ENCODE measurements at places on chromosomes 5 and 9. TPM values are rescaled to one million over a fixed set of nuclear protein-coding genes. Genes with fewer than 3 reads are reported as not detected.
A peak's percentile ranks its signal among the peaks of the same experiment; 100 is the strongest.

FOXD4L6 gene
- not detected for total RNA-seq

KLF9 gene
- 0.87 TPM for total RNA-seq

DNA sequence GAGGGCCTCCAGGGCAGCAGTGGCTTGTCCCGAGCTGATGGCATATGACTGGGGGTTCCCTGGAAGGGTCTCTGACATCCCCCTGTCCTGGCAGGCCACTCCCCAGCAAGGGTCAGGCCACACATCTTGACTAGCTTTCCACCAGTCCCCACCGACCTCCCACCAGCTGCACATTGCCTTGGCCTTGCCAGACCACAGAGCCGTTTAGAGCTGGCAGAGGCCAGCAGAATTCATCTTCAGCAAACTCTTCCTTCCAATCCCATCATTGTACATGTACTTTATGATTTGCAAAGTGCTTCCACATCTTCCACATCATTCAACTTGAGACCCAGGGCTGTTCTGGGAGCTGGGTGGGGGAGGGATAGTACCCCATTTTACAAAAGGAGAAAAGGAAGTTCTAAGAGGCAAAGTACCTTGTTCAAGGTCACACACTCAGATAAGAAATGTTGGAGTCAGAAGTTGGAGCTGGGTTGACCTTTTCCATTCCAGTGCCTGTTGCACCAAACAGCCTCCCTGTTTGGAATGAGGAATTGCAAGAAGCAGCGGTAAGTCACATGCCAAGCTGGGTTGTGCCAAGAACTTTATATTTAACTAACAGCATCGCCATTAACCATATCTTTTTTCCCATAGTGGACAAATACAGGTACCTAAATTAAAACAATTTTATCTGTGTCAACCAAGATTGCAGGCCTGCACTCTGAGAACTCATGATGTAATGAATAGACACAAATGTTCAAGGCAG, 25.8 kb upstream of the COL15A1 start:
- no peaks in the 10 kb centered on the region for H3K36me3 ChIP-seq
- DNase-seq = no peak
- H3K4me3 ChIP-seq = no peak overlapping the region
- H3K27me3 ChIP-seq = no peaks in the 10 kb centered on the region

- DNase-seq = no peak
- peak overlapping the region; percentile 87 for H3K4me3 ChIP-seq
- peaks cover 29% of the 10 kb centered on the region for H3K4me1 ChIP-seq
- H3K36me3 ChIP-seq = no peaks in the 10 kb centered on the region
Observed at GRCh38 chr5:88691230-88691582, 191.8 kb downstream of the MEF2C start.

GRCh38 chr9:85310573-85310972, 431.2 kb downstream of the AGTPBP1 start:
- H3K27me3 ChIP-seq = no peaks in the 10 kb centered on the region
- H3K27ac ChIP-seq = no peak overlapping the region

PCDHB5 gene
- total RNA-seq = 7.8 TPM

N4BP3 gene
- 107 TPM for total RNA-seq

ALDH1A1 gene
- total RNA-seq = 7.0 TPM

GRCh38 chr5:56142614-56143372, 90.3 kb downstream of the ANKRD55 start:
- no peaks in the 10 kb centered on the region for H3K4me1 ChIP-seq
- no peaks in the 10 kb centered on the region for H3K27me3 ChIP-seq
- no peak overlapping the region for H3K4me3 ChIP-seq
- no peak for DNase-seq

GRCh38 chr9:78291240-78291925, 5.5 kb upstream of the PSAT1 start:
- no peaks in the 10 kb centered on the region for H3K36me3 ChIP-seq
- H3K4me3 ChIP-seq = no peak overlapping the region
- no peak for DNase-seq
- peaks cover 24% of the 10 kb centered on the region for H3K4me1 ChIP-seq
- peaks cover 2% of the 10 kb centered on the region for H3K27me3 ChIP-seq
- H3K27ac ChIP-seq = no peak overlapping the region

DNA sequence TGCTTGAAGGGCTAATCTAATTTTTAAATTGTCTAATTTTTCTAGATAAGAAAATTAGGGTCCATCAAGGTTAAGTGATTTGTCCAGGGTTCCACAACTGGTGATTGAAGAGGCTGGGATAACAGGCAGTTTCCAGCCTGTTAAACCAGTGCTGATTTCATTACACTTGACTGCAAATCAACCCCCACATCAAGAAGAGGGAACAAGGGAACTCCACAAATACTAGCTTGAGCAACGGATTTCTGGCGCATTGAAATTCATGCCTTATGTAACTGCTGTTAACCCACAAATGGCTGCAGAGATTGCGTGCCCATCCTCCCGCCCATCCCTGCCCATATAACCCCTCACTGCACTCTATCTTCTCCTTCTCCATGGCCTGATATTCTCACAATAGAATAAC, 10.0 kb downstream of the PLPPR1 start:
- no peaks in the 10 kb centered on the region for H3K36me3 ChIP-seq
- no peak overlapping the region for H3K27ac ChIP-seq
- H3K4me1 ChIP-seq = no peaks in the 10 kb centered on the region
- no peak for DNase-seq

DNA sequence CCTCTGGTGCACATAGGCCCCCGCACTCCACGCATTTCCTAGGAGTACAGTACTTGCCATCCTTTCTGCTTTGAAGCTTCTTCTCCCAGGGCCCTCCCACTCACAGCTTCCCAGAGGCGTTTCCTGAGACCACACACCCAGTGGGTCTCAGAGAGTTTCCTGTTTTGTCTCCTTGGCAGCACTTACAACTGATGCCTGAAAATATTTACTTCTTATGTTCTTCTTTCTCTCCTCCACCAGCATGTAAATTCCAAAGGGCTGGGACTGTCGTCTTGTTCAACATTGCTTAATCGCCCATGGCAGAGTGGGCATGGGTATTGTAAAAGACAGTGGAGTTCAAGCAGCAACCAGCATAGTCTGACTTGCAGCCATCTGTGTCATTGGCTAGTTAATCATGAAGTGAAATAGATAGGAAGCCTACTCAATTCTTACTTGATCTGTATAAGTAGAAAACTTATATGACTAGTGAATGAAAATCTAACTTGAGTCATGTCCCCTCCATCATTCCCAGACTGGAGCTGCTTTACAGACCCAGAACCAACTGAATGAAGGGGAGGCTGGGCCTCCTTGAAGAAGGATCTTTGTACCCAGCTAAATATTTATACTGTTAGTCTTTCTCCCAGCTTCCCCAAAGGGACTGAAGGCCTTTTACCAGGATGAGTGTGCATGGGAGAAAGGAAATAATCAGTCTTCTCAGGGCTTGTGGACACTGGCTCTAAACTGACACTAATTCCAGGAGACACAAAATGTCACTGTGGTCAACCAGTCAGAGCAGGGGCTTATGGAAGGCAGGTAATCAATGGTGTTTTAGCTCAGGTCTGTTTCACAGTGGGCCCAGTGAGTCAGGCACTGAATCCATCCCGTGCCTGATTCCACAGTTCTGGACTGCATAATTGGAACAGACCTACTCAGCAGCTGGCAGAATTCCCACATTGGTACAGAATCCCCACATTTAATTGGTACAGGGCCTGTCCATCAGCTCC, 116.4 kb downstream of the SV2C start:
- no peaks in the 10 kb centered on the region for H3K27me3 ChIP-seq
- DNase-seq = peak; percentile 26
- H3K4me3 ChIP-seq = no peak overlapping the region
- H3K27ac ChIP-seq = peak overlapping the region; percentile 92

GRCh38 chr9:110021891-110022290, 186.1 kb downstream of the C9orf152 start:
- H3K4me1 ChIP-seq = peaks cover 15% of the 10 kb centered on the region
- H3K36me3 ChIP-seq = no peaks in the 10 kb centered on the region
- H3K27ac ChIP-seq = peak overlapping the region; percentile 42
- DNase-seq = no peak
- H3K27me3 ChIP-seq = peaks cover 2% of the 10 kb centered on the region

GRCh38 chr5:172941067-172941516, 18.1 kb upstream of the RPL26L1 start:
- no peak for DNase-seq
- no peak overlapping the region for H3K27ac ChIP-seq
- H3K4me1 ChIP-seq = peaks cover 6% of the 10 kb centered on the region
- peaks cover 7% of the 10 kb centered on the region for H3K27me3 ChIP-seq
- no peak overlapping the region for H3K4me3 ChIP-seq

GABRA6 gene
- not detected for total RNA-seq

GRCh38 chr9:6024035-6024554, 8.7 kb upstream of the RANBP6 start:
- H3K4me3 ChIP-seq = no peak overlapping the region
- no peaks in the 10 kb centered on the region for H3K36me3 ChIP-seq
- no peak overlapping the region for H3K27ac ChIP-seq
- DNase-seq = peak; percentile 26
- H3K4me1 ChIP-seq = peaks cover 2% of the 10 kb centered on the region

- H3K27ac ChIP-seq = no peak overlapping the region
- H3K4me3 ChIP-seq = no peak overlapping the region
- no peak for DNase-seq
- no peaks in the 10 kb centered on the region for H3K4me1 ChIP-seq
- H3K36me3 ChIP-seq = no peaks in the 10 kb centered on the region
- H3K27me3 ChIP-seq = no peaks in the 10 kb centered on the region
Observed at GRCh38 chr5:120086081-120086480, 378.0 kb upstream of the PRR16 start.

CNTNAP3 gene
- 1.5 TPM for total RNA-seq

DNA sequence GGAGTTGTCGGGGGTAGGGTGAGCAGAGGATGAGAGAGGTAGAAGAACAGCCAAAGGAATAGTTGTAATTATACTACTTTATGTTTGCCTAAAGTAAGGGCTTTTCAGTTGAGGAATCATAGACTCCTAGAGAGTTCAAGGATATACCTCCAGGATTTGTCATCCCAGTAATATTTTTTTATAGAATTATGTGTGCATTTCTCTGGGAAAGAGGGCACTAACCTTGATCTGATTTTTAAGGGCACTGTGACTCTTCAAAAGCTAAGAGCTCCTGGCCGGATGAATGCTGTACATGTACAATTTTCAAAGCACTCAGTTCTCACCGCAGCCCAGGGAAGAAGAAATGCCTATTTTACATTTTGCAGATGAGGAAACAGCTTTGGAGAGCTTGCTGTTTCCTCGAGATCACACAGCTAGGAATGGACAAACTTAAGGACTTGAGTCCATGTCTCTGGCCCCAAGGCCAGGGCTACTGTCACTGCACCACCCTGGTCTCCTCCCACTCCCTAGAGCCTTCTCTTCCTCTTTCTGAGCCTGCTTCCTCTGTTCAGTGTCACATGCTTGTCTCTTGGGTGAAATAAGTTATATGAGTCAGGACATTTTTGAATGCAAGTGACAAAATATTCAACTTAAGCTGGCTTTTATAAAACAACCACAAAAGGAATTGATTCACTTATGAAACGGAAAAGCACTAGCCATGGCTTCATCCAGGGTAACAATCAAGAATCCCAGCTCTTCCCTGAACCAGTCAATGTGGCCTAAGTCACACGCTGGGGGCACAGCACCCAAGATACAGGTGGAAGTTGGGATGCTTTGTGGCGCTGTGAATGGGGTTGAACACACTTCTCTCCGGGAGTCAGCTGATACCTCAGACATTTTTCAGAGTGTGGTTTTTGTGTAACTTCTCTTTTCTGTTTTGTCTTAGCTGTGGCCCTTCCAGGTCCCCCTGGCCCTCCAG, 45.7 kb upstream of the TGFBR1 start:
- H3K27ac ChIP-seq = no peak overlapping the region
- no peaks in the 10 kb centered on the region for H3K27me3 ChIP-seq
- H3K4me3 ChIP-seq = no peak overlapping the region
- peaks cover 14% of the 10 kb centered on the region for H3K4me1 ChIP-seq
- no peak for DNase-seq

GRCh38 chr5:51598026-51598425, 214.8 kb downstream of the ISL1 start:
- no peaks in the 10 kb centered on the region for H3K36me3 ChIP-seq
- no peak overlapping the region for H3K4me3 ChIP-seq
- no peaks in the 10 kb centered on the region for H3K4me1 ChIP-seq
- H3K27me3 ChIP-seq = no peaks in the 10 kb centered on the region
- no peak for DNase-seq

DNA sequence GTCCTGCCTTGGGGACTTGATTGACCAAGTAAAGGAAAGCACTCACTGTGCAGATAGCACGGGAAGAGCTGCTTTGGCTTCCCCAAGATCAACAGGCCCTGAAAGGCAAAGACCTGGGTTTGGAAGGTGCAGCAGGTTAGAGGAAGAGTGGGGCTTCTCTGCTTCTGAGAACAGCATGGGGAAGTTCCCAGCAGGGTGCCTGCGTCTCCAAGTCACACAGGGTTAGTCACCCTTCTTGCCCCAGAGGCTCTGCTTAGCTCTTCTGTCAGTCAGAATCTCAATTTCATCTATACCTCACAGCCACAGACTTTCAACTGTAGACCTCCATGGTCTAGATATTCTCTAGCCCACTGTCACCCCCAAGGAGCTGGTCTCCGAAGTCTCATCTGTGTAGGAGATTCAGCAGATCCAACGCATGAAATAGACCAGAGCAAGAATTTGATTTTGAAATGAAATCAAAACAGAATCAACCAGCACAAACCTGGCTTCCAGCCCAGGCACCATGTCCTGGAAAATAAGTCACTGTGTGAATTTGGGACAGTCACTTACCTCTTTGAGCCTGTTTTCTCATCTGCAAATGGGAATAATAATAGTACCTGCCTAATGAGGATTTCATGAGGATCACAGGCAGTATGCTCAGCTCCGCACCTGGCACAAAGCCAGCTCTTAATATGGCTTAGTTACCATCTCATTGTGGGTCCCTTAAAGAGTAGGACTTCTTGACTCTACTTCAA, 64.0 kb downstream of the SFXN1 start:
- H3K27ac ChIP-seq = no peak overlapping the region
- no peaks in the 10 kb centered on the region for H3K36me3 ChIP-seq
- no peaks in the 10 kb centered on the region for H3K27me3 ChIP-seq
- H3K4me1 ChIP-seq = peaks cover 14% of the 10 kb centered on the region
- DNase-seq = no peak

DNA sequence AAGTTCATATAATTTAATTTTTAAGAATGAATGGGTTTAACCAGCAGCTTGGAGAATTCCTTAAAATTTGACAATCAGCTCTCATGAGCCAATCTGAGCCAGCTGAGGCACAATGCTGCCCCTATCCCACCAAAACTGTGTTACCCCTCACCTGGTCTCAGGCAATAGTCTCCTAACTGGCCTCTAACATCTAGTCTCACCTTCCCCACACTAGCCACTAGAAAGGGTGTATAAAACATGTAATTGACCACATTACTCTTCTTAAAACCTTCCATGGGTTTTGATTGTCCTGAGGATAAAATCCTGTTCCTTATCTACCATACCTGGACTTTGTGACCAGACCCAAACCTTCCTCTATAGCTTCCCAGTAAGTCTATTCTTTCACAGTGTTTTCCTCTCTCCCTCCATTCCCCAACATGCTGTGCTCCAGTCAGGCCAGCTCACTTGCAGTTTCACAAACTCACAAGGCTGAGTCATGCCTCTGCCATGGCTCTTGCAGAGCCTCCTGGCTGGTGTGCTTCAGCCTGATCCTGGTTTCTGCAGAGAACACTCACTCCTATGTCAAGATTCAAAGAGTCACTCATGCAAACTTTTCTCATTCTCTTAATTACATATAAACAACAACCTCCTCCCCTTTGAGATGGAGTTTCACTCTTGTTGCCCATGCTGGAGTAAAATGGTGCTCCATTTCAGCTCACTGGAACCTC, 16.0 kb upstream of the ZCCHC7 start:
- no peak for DNase-seq
- no peaks in the 10 kb centered on the region for H3K27me3 ChIP-seq
- no peak overlapping the region for H3K27ac ChIP-seq
- no peak overlapping the region for H3K4me3 ChIP-seq

- peaks cover 3% of the 10 kb centered on the region for H3K36me3 ChIP-seq
- peaks cover 18% of the 10 kb centered on the region for H3K4me1 ChIP-seq
- peaks cover 2% of the 10 kb centered on the region for H3K27me3 ChIP-seq
- H3K27ac ChIP-seq = no peak overlapping the region
- DNase-seq = no peak
Observed at GRCh38 chr5:155772009-155772662, 554.8 kb upstream of the SGCD start.
